ENCODE measurements at places on chromosomes 3 and 15. TPM values are rescaled to one million over a fixed set of nuclear protein-coding genes. Genes with fewer than 3 reads are reported as not detected.

Gene ATP13A4
- total RNA-seq: not detected

- no peak for DNase-seq
These were observed 17.9 kb downstream of the C3orf38 start for GRCh38 chr3:88167704-88168103.

Gene ARL14
- total RNA-seq: 0.87 TPM

GRCh38 chr15:85780225-85780985 is 14.3 kb downstream of the KLHL25 start:
- DNase-seq: no peak

Gene DUOX1
- total RNA-seq: 0.22 TPM

Gene TMCO5A
- total RNA-seq: not detected

DNA sequence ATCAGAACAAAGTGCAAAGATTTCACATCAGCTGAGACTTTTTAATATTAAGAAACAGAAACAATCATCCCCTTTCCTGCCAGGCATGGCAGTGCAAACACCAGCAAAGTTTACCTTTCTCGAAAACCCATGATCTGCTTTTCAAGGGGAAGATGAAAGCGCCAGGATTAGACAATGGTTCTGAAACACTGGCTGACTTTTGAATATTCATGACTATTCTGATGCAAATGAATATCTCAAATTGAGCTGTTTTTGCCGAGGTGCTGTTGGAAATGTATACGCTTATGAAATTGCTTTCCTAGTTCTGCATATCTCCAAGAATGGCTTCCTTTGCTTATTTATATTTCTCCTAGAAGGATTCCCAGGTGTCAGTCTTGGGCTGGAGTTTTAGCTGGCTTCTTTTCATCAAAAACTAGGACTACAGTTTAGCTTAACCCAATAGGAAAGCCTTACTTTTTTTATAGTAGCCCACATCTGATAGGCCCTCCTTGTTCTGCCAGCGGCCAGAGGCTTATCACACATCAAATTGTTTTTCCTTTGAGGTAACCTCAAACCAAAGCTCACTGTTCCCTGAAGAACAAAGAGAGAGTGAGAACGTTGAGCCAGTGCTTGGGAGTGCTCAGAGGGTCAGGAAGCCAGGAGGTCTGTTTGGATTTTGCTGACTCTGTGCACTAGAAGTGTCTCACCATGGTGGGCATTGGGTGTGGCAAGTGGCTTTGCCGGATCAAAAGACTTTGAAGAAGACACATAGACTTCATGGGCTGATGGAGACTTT is 74.0 kb upstream of the PLCL2 start:
- no peak for DNase-seq

- peak; percentile 75 for DNase-seq
These were observed 161.1 kb upstream of the TBL1XR1 start for GRCh38 chr3:177358091-177358976.

- DNase-seq: no peak
These were observed 183.3 kb upstream of the BHLHE40 start for GRCh38 chr3:4795905-4796304.

GRCh38 chr15:71186267-71186666 is 71.0 kb downstream of the THSD4 start:
- no peak for DNase-seq

- no peak for DNase-seq
These were observed 280.4 kb downstream of the SLC9A9 start for GRCh38 chr3:143567823-143568222.

DNA sequence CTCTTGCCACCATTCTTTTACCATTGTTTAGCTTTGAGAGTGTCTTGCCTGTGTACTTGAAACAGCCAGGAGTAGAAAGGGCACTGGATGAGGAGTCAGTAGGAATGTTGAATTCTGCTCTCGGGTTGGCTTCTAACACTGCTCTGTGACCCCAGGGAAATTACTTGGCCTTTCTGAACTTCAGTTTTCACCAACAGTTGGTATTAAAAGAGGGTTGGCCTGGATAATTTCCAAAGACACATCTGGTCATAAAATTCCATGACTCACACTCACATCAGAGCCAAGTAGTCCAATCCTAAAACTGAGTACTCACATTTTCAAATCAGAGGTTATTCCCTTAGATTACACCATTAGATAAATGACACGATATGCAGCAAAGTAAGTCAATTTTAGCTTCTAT is 141.6 kb downstream of the ECT2 start:
- no peak for DNase-seq

DNA sequence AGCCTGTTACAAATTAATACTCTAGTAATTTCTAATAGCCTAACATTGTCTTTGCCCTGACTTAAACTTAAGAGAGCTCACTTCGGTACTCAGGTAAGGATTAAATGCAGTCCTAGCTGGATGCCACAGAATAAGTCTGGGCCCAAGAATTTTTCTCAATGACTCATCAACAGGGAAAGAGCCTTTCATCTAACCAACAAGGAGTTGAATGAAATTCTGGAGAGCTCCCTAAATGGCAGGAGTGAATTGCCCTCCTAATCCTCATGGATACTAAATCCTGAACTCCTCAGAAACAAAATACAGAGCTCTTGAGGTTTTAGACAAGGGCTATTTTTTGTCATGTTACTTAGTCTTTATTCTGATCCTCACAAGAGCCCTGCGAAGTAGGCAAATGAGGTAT is 159.5 kb downstream of the PLCH1 start:
- DNase-seq: no peak

DNA sequence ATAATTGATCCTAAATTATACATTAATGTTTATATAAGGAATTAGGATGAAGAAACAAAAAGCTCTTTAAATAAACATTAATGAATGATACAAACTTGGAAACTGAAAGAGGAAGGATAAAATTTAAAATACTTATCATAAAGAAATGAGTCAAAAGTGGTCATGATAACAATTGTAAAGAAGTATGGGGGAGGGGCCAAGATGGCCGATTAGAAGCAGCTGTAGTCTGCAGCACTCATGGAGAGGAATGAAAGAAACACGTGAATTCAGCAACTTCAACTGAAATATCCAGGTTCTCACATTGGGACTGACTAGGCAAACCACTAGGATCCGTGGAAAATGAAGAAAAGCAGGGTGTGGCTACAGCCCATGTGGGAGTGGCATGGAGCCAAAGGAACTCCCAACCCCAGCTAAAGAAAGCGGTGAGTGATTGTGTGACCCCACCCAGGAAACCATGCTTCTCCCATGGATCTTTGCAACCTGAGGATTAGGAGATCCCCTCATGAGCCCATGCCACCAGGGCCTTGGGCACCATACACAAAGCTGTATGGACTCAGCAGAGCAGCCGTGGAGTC is 13.1 kb upstream of the CP start:
- no peak for DNase-seq

- DNase-seq: peak; percentile 12
These were observed 75.4 kb upstream of the SLC6A1 start for GRCh38 chr3:10917176-10917575.

- no peak for DNase-seq
These were observed 86.9 kb upstream of the C15orf39 start for GRCh38 chr15:75114796-75115195.

DNA sequence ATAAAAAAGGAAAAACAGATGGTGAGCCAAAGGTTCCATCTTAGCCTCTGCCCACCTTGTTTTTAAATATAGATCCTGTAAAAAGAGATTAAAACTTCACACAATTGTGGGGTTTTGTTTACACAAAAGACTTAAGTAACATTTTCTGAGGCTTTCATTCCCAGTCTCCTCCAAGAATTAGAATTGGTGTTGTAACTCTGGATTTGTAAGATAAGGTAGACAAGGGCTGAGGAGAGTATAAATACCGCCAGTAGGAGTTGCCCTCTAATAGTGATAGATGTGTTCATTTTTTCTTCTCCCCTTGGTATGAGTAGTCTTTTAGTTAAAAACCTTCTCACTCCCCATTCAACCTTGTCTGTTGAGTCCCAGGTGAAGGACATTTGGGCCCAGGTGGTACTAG is 8.5 kb downstream of the MINDY2 start:
- DNase-seq: no peak

Gene SUSD5
- 2.3 TPM for total RNA-seq

Gene HDGFL3
- 43.1 TPM for total RNA-seq

- DNase-seq: no peak
These were observed 610.7 kb upstream of the GRM7 start for GRCh38 chr3:6250167-6250566.

Gene TMEM108
- 1.4 TPM for total RNA-seq

DNA sequence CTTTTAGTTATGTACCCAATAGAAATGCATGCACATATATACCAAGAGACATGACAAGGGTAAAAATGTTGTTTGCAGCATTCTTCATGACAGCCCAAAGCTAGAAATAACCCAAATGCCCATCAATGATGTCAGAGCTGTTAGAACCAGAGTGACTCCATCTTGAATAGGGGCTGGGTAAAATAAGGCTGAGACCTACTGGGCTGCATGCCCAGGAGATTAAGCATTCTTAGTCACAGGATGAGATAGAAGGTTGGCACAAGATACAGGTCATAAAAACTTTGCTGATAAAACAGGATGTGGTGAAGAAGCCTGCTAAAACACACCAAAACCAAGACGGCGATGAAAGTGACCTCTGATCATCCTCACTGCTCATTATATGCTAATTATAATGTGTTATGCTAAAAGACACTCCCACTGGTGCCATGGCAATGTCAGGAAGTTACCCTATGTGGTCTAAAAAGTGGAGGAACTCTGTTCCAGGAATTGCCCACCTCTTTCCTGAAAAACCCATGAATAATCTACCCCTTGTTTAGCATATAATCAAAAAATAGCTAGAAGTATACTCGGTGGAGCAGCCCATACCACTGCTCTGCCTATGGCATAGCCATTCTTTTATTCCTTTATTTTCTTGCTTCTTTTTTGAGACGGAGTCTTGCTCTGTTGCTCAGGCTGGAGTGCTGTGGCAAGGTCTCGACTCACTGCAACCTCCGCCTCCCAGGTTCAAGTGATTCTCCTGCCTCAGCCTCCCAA is 32.9 kb downstream of the ZBTB11 start:
- DNase-seq: no peak

GRCh38 chr3:52685285-52685708 is 416 bp downstream of the PBRM1 start:
- no peak for DNase-seq

DNA sequence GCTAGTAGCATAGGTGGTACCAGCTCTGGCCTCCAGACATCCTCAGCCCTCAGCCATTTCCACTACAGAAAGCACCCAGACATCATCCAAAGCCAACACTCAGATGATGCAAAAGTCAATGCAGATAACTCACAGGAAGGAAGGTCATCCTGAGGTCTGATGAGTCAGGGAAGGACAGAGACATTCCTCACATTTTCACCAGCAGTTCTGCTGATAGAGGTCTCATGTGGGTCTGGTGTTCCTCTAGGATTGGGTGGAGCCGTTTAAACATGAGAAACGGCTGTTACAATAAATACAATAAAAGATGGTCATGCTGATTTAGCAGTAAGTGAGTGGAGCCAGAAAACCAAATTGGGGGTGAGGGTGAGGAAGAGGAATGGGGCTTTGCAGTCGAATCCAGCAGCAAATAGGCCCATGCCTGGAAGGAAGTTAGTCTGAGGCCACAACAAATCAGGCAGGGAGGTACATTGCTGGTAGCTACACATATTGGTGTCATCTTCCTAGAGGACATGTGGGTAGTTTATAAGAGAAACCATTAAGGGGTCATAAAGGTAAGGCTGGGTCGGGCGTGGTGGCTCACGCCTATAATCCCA is 33.3 kb upstream of the FLNB start:
- DNase-seq: peak; percentile 76

GRCh38 chr15:75109736-75110130 is 86.3 kb downstream of the PPCDC start:
- DNase-seq: no peak

- no peak for DNase-seq
These were observed 355.4 kb downstream of the OTOL1 start for GRCh38 chr3:161851941-161852566.

DNA sequence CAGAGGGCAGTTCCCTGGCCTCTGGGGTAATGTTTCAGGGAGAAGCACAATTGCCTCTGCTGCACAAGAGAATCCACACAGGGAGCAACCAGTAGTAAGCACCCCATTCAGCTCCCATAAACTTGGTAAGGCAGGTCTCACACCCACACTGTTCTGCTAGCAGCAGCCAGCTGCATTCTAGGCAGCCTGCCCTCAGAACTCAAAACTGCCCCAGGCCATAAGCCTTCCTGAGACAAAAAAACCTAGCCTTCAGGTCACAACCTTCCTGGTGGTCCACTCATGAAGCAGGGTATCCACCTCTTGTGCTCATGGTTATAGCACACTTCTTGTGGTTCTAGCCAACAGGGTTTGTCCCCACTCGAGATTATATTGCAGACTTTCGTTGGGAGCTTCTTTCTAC is 33.7 kb upstream of the ABI3BP start:
- no peak for DNase-seq

Gene SAMMSON
- total RNA-seq: not detected

GRCh38 chr3:57796261-57796660 is 40.2 kb downstream of the SLMAP start:
- DNase-seq: no peak

Gene FGD5
- 0.06 TPM for total RNA-seq

- DNase-seq: no peak
These were observed 820.9 kb upstream of the GRM7 start for GRCh38 chr3:6039971-6040370.

DNA sequence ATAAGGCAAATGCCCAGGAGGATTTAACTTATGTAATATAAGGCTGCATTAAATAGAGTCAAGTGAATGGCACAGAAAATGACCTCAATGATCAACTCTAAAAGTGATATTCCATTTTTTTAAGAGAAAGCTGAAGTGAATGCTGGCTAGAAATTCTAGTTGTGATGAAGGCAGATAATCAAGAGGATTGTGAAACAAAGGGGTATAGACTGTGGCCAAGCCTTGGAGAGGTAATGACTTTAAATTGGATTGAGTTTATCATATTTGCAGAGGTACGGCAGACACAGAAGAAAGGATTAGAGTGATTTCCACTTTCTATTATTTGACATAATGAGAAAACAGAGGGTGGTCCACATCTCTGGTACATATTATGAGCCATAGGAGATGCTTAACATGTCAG is 269.2 kb downstream of the MECOM start:
- no peak for DNase-seq

Gene ARHGAP31
- total RNA-seq: 5.1 TPM

DNA sequence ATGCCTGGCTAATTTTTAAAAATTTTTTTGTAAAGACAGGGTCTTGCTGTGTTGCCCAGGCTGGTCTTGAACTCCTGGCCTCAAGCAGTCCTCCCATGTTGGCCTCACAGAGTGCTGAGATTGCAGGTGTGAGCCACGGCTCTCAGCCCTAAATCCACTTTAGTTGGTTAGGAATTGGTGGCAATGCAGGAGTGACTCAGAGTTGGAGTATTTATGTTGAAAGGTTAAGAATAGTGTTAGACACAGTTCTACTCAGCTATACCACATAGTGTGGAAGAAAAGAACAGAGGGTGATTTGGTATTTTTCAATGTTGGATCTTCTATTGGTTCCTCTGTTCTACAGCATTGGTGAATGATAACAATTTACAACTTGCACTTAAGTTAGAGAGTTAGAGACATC is 7.6 kb downstream of the ZNF639 start:
- no peak for DNase-seq

Gene CHRNA5
- 15.3 TPM for total RNA-seq

DNA sequence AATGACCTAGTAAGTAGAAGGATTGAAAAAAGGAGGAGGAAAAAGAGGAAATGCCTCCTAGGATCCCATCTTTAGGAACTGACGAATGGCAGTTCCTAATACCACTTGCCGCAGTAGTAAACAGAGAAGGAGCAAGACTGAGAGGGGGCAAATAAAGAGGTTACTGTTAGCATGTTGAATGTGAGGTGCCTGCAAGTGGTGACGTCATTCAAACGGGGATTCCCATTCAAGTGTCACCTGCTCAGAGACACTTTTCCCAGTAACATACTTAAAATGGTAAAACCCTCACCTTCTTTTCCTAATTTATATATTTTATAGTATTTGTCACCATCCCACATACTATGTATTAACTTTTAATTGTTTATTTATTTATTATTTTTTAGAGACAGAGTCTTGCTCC is 178.9 kb downstream of the IL5RA start:
- DNase-seq: no peak

Data from epithelial cell of proximal tubule (primary cell).